ENCODE measurements at places on chromosomes 11 and 22. TPM values are rescaled to one million over a fixed set of nuclear protein-coding genes. Genes with fewer than 3 reads are reported as not detected.

Gene BTBD18
- not detected for total RNA-seq

Gene SCN4B
- 0.98 TPM for total RNA-seq

Gene PTPRCAP
- total RNA-seq = 18.2 TPM

Gene BATF2
- not detected for total RNA-seq

Gene APOA4
- not detected for total RNA-seq

Gene FAM227A
- 0.25 TPM for total RNA-seq

Gene SCGB1C1
- total RNA-seq = not detected

Gene EXPH5
- total RNA-seq = 16.7 TPM

Gene KCNJ1
- total RNA-seq = 1.5 TPM

Gene OR51S1
- total RNA-seq = not detected

Gene PGM2L1
- 10.6 TPM for total RNA-seq

Gene KLHDC7B
- 0.49 TPM for total RNA-seq

Gene MYBPC3
- not detected for total RNA-seq

DNA sequence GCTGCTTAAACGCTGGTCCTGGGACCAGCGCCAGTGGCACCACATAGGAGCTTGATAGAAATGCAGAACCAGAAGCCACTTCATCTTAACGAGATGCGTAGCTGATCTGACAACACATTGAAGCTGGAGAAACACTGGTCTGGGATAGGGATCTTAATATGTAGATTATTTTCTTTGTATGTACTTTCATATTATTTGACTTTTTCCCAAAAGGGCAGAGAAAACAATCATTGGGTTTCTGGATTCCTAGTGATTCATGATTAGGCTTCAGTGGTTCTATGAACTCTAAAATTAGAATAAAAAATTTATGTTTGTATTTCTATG, 12.3 kb downstream of the MPEG1 start:
- H3K4me1 ChIP-seq = no peaks in the 10 kb centered on the region
- no peak overlapping the region for H3K27ac ChIP-seq
- no peaks in the 10 kb centered on the region for H3K36me3 ChIP-seq
- DNase-seq = no peak
- no peaks in the 10 kb centered on the region for H3K27me3 ChIP-seq
- no peak overlapping the region for H3K4me3 ChIP-seq

DNA sequence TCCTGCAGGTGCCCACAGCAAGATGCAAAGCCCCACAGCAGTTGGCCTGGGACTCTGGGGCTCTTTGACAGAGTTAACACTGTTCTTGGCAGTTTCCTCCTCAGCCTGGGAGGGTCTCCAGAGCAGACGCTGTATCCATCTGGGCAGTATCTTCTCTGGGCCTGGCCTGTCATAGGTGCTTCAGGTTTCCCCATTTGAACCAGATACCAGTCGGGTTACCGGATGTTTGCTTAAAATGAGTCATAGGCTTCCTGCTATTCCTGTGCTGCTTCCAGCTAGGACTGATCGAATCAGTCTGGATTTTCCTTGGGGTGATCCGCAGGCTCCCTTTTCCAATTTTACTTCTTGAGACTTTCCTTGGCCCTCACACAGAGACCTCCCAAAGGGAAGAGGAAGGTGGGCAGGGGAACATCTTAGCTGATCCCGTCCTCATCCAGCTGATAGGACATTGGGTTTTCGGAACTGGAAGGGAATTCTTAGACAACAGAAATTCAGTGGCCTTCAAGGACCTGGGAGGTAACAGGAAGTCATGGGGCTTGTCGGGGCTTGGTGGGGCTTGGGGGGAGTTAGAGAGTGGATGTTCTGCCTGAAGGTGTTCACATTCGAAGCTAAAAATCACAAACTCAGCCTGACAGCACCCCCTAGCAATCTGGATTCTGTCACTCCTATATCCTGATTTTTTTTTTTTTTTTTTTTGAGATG, 2.4 kb upstream of the RANGAP1 start:
- H3K27me3 ChIP-seq = no peaks in the 10 kb centered on the region
- no peaks in the 10 kb centered on the region for H3K36me3 ChIP-seq
- no peak for DNase-seq
- H3K27ac ChIP-seq = peak overlapping the region; percentile 62
- peaks cover 19% of the 10 kb centered on the region for H3K4me1 ChIP-seq
- H3K4me3 ChIP-seq = no peak overlapping the region

GRCh38 chr11:62715150-62716130, 8.0 kb downstream of the GNG3 start:
- no peak overlapping the region for H3K27ac ChIP-seq
- H3K36me3 ChIP-seq = peaks cover 93% of the 10 kb centered on the region
- no peak overlapping the region for H3K4me3 ChIP-seq
- H3K4me1 ChIP-seq = peaks cover 3% of the 10 kb centered on the region

GRCh38 chr11:93857413-93858120, 7.1 kb upstream of the VSTM5 start:
- H3K4me3 ChIP-seq = no peak overlapping the region
- no peaks in the 10 kb centered on the region for H3K36me3 ChIP-seq
- H3K4me1 ChIP-seq = no peaks in the 10 kb centered on the region

DNA sequence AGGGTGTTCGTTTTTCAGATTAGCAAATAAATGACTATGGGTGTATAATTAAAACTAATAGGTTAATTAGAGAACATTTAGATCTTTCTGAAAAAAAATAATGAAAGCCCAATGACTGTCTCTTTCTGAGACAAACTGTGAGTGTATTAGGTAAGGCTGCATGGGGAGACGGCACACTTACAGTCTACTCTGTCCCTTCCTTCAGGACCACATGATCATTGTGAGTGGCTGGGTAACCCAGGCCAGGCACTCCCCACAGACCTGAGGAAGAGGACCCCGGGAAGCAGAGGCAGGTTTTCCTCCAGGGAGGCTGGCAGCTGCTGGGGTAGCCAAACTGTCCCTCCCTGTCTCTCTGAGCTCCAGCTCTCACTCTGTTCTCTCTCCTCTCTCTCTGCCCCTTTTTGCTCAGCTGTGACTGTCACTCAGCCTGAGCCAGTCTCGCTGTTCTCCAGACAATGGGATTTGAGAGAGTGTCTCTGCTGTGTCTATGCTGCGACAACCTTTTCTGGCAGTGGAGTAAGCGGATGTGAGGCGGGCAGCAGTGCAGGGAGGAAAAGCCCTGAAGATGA, 83.1 kb upstream of the NCAM1 start:
- peaks cover 10% of the 10 kb centered on the region for H3K4me1 ChIP-seq
- H3K36me3 ChIP-seq = no peaks in the 10 kb centered on the region
- H3K4me3 ChIP-seq = no peak overlapping the region
- DNase-seq = no peak
- no peaks in the 10 kb centered on the region for H3K27me3 ChIP-seq

DNA sequence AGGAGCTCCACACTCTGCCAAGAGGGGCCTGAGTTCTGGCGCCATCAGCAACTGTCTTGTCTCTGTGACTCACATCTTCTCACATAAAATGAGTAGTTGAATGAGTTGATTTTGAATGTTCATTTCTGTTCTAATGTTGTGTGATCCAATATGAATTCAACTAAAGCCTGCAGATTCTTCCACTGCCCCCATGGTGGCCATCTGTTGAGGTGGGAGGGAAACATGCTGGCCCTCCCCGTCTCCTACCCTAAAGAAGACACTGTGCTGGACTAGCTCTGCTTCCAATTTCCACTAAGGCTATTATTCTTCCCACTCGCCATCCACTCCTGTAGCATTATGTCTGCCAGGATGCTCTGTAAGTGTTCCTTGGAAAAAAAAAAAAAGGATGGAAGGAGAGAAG, 555.6 kb upstream of the LARGE1 start:
- no peak overlapping the region for H3K27ac ChIP-seq
- no peak overlapping the region for H3K4me3 ChIP-seq
- no peaks in the 10 kb centered on the region for H3K4me1 ChIP-seq
- no peaks in the 10 kb centered on the region for H3K36me3 ChIP-seq
- DNase-seq = no peak
- no peaks in the 10 kb centered on the region for H3K27me3 ChIP-seq

GRCh38 chr22:20818471-20818870, 40.1 kb downstream of the PI4KA start:
- no peaks in the 10 kb centered on the region for H3K4me1 ChIP-seq
- H3K27ac ChIP-seq = no peak overlapping the region
- no peaks in the 10 kb centered on the region for H3K27me3 ChIP-seq
- no peak for DNase-seq

DNA sequence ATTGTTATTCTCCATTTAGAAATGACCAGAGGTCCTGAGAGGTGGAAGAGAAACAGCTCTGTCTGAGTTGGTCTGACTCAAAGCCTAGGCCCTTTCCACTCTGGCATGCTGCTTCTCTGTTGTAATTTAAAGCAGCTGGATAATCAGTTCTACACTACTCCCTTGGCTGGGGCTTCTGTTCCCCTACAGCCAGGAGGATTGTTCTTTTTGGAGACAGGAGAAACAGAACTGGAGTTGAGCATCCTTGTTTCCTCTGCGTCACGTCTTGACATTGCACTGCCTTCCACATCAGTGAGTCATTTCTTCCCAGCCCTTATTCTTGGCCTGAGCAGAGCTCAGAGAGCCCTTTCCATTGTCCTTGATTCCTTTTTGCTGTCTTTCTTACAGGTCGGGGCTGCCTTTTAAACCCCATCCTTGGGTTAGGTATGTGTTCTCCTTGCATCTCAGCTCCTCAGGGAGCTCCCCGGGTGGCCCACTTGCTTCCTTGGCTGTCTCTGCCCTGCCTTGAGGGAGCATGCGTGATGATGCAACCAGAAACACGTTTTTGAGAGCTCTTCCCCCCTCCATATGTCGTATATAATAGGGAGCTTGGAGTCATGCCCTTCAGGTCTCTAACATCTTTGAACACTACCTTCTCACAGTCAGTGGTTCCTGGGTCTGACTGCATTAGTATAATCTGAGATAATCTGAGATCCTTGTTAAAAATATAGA, 35.7 kb downstream of the CYB5R2 start:
- H3K27ac ChIP-seq = peak overlapping the region; percentile 38
- no peak for DNase-seq
- H3K4me1 ChIP-seq = peaks cover 13% of the 10 kb centered on the region
- no peak overlapping the region for H3K4me3 ChIP-seq

- no peaks in the 10 kb centered on the region for H3K36me3 ChIP-seq
- no peak overlapping the region for H3K27ac ChIP-seq
- DNase-seq = no peak
- peaks cover 6% of the 10 kb centered on the region for H3K4me1 ChIP-seq
Measured at GRCh38 chr22:24523873-24524272, 28.7 kb downstream of the UPB1 start.

- no peak overlapping the region for H3K4me3 ChIP-seq
- H3K36me3 ChIP-seq = no peaks in the 10 kb centered on the region
- DNase-seq = no peak
- H3K27me3 ChIP-seq = no peaks in the 10 kb centered on the region
- H3K4me1 ChIP-seq = peaks cover 27% of the 10 kb centered on the region
Measured at GRCh38 chr11:126124231-126124661, 61.6 kb upstream of the CDON start.

DNA sequence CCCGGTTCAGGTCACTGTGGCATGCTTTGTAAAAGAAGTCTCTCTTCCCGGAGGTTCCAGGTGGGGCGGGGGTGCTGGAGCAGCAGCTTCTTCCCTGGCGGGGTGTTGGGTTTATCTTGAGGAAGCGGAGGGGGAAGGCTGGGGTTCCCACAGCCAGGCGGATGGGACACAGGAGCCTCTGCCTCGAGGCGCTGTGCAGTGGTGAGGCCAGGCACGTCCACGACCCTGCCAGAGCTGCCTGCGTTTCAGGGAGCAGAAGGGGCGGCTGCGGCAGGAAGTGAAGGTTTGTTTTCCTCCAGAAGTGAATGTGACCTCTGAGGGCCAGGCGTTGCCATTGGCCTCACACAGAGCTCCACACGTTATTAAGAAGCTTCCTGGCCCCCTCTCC, 20.1 kb upstream of the ADORA2A start:
- H3K27ac ChIP-seq = no peak overlapping the region
- no peaks in the 10 kb centered on the region for H3K36me3 ChIP-seq
- DNase-seq = no peak

- peak overlapping the region; percentile 87 for H3K27ac ChIP-seq
- H3K4me3 ChIP-seq = no peak overlapping the region
- H3K36me3 ChIP-seq = no peaks in the 10 kb centered on the region
- H3K4me1 ChIP-seq = peaks cover 84% of the 10 kb centered on the region
- no peak for DNase-seq
- no peaks in the 10 kb centered on the region for H3K27me3 ChIP-seq
Measured at GRCh38 chr11:62400281-62400680, 18.6 kb upstream of the SCGB1A1 start.

DNA sequence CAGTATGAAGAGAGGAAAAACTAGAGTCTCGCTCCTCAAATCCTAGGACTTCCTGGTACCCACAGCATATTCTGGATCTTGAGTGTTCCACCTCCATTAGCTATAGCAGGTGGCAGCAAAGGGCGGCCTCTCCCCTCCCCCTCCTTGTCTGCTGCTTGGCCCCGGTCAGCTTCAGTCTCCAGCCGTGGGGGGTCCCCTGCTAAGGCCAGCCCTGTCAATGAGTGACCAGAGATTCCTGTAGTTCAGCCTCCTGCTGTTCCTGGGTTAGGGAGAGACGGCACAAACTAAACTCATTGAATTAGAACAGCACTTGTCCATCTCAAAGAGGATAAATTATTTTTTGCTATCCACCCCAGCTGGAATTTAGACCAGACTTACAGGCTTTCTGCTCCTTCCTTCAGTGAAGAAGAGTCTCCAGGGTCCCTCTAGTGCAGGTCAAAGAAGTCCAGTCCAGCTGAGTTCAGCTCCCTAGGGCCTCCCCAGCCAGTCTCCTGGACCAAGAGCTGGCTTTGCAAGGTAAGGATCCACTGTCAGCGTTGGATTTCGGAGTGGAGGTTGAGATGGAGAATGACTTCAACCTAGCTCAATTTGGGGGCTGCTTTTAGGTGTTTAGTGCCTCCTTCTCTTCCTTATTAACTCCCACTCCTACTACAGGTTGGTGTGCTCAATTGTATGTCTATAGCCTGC, 1.1 kb upstream of the PHLDB1 start:
- H3K36me3 ChIP-seq = no peaks in the 10 kb centered on the region
- H3K4me3 ChIP-seq = no peak overlapping the region
- H3K4me1 ChIP-seq = peaks cover 82% of the 10 kb centered on the region
- H3K27me3 ChIP-seq = no peaks in the 10 kb centered on the region
- DNase-seq = no peak
- H3K27ac ChIP-seq = peak overlapping the region; percentile 98

DNA sequence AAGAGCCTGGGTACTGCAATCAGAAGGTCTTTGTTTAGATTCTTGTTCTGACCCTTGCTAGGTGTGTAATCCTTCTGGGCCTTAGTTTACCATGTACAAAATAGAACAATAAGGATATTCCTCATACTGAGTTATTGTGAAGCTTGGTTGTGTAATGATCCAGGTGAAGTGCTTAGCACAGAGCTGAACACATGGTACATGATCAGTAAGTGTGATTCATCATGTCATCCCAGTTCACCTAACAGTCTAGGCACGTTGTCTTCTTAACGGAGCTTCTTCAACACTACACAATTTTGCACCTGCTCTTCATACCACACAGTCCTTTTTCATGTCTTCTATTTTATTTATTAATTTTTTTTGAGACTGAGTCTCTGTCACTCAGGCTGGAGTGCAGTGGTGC, 234.3 kb upstream of the TENM4 start:
- no peak overlapping the region for H3K4me3 ChIP-seq
- H3K27ac ChIP-seq = no peak overlapping the region
- H3K36me3 ChIP-seq = no peaks in the 10 kb centered on the region
- peaks cover 11% of the 10 kb centered on the region for H3K4me1 ChIP-seq
- no peaks in the 10 kb centered on the region for H3K27me3 ChIP-seq
- no peak for DNase-seq

- DNase-seq = no peak
- no peak overlapping the region for H3K27ac ChIP-seq
- H3K27me3 ChIP-seq = no peaks in the 10 kb centered on the region
Measured at GRCh38 chr22:39617342-39617741, 46.8 kb downstream of the CACNA1I start.

All from vagina (tissue), 2 donors.